Suppressor macrophage treated with lipopolysaccharide for 1 hour (primary cell): ENCODE measurements at places on chromosomes 2 and 18.

DNA sequence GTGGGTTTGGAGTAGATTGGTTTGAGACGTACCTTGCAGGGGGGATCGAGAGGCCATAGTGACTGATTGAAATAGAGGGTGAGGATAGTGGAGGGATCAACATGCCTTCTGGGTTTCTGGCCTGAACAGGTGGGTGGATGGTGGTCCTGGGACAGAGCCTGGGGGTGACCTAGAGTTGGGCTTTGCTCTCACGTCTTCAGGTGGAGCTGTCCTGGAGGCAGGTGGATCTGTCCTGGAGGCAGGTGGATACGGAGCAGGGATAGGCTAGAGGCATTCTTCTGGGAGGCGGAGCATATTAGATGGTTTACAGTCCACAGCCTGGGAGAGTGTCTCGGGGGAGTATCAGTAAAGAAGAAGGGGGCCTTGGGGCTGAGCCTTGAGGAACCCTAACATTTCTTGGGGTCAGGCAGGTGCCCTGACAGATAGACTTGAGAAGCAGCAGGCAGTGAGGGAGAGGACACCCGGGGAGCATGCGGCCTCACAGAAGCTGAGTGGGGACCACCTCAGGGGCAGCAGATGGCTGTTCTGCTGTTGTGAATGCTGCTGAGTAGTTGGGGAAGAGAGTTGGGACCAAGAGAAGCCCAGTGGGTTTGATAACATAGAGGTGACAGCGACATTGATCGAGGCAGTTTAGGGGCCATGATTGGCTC, 1.6 kb downstream of the CAPN10 start:
- no peak for DNase-seq

GRCh38 chr2:197307236-197307932, 3.2 kb downstream of the ANKRD44 start:
- peak; percentile 42 for DNase-seq

- DNase-seq, result no peak
These were observed 563.9 kb upstream of the NRXN1 start for GRCh38 chr2:51595836-51596235.

- peak; percentile 14 for DNase-seq
These were observed 381.6 kb downstream of the SUCLG1 start for GRCh38 chr2:84077496-84077895.

DNA sequence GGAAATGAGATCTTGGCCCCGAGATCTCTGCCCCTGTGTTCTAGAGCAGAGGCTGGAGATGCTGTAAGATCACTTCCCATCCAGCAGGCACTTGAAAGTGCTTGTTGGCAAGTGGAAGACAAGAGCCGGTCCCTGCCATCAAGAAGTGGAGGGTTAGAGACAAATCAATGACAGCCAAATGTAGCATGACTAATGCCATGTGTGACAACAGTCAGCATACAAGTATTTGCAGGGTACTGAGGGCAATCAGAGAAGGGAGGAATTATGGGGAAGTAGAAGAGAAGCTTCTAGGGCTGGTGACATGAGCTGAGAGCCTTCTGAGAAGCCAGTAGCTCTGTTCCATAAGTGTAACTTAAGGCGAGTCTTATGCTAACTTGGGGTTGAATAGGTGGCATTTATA, 58.6 kb downstream of the TMEM17 start:
- no peak for DNase-seq

- DNase-seq, result no peak
These were observed 287.0 kb downstream of the ICOS start for GRCh38 chr2:204223544-204223943.

- DNase-seq, result no peak
These were observed 89.5 kb downstream of the CALCRL start for GRCh38 chr2:187358531-187358930.

DNA sequence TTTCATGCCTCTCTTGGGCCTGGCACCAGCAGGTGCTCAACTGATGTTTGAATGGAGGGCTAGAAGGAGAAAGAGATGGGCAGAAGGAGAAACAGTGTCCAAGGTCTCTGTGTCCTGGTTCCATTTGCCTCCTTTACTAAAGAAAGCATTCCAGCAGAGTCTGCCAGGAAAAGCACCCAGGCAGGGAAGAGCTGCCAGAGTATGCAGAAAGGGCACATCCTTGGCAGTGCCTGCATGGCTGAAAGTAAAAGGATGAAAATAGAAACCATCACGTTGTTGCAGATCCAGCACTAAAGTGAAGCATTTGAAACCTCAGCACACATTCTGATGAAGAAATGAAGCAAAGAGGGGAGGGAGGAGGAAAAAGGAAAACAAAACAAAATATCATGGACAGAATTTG, 142.2 kb downstream of the ESCO1 start:
- DNase-seq, result no peak

DNA sequence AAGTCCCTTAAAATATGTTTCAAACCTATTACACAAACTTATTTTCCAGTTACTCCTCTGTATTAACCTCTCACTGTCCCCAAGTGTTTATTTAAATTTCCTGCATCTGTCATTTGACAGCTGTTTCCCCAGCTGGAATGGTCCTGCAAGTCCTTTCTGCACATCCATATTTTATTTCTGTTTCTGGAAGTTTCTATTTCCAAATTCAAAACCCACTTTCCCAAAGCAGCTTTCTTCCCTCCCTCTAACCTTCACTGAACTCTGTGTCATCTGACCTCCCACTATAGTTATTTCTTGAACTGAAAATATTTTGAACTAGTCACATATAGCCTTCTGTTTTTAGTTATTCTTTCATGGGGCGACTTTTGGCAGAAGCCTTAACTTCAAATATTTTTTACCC, 459.4 kb upstream of the MC4R start:
- DNase-seq, result no peak

DNA sequence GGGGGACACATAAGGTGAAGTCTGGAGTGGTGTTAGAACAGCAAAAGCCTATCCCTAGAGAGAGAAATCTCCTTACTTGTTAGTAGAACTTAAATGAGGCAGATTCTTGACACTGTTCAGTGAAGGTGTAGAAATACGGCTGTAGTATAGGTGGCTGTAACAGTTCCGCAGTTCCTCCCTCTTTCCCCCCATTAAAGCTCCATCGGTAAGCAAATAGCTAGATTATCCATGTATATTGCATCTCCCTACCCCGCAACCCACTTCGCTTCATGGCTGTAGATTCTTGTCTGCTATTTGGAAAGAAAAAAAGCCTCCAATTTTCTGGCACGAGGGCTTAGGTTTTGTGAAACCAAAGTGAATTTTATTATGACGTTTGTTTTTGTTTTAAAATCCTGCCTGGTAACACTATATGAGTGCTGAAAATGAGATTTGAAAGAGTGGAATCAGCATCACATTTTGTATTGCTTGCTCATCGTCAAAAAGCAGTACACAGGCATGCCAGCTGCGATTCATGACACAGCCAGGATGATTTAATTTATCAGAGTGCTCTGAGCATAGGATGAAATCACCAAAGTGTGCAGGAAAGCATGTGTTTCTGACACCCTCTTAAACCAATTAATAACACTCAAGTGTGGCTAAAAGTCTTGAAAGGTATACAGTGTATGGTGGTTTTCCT, 1.4 kb downstream of the FAM171B start:
- peak; percentile 5 for DNase-seq

DNA sequence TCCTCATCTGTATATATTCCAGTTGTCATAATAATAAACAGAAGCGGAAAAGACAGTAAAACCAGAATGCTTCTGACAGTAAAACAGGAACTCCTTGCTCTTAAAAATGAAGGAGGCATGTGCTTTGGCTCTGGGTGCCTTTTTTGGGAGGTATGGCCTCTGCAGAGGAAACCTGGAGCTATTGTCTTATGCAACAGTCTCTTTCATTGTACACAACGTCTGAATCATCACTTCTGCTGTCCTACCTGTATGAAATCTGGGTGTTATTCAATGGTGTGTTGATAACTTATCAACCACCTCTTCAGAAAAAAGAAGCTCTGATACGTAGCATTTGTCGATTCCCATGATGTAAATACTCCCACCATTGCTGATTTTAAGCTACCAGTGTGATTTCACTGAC, 64.8 kb downstream of the CDCA7 start:
- no peak for DNase-seq

GRCh38 chr18:44915213-44915612, 234.5 kb downstream of the SETBP1 start:
- DNase-seq, result no peak

DNA sequence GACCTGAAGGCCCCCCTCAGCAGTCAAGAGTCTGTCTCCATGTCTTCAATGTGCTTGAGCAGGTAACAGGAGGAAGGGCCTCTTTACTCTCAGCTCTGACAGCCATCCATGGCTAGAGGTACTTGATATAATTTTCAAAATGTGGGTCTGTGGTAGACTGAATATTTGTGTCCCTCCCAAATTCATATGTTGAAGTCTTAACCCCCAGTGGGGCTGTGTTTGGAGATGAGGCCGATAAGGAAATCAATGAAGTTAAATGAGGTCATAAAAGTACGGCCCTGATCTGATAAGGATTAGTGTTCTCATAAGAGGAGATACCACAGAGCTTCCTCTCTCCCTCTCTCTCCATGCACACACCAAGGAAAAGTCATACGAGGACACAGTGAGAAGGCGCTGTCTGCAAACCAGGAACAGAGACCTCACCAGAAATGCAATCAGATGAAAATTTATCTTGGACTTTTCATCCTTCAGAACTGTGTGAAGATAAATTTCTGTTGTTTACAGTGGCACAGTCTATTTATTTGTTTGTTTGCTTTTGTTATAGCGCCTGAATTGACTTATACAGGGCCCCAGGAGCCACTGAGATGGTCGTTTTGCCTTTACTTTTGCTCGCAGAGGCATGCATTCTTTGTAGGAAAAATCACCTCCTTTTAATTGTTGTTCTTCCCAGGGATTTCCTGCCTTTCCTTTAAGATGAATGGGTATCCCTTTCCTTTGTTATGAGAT, 274.8 kb upstream of the TRIB2 start:
- DNase-seq, result no peak

DNA sequence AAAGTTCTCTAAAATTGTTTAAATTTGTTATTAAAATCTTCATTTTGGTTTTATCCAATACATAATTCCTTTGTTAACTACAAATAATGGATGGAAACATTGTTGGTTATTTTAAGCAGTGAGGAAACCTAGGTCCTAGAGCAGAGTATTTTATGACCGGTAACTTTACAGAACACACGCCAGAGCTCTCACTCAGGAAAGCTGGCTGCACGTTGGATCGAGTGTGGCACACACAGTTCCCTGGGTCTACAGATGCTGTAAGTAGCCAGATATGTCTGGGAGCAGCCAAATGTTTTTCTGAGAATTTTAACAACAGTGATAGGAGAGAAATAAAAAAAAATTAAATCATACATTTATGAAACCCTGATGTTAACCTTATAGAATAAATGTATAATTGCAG, 264.4 kb downstream of the ZNF407 start:
- no peak for DNase-seq
